NCI-H510A (cell line): ENCODE measurements at places on chromosomes 13 and 19.

DNA sequence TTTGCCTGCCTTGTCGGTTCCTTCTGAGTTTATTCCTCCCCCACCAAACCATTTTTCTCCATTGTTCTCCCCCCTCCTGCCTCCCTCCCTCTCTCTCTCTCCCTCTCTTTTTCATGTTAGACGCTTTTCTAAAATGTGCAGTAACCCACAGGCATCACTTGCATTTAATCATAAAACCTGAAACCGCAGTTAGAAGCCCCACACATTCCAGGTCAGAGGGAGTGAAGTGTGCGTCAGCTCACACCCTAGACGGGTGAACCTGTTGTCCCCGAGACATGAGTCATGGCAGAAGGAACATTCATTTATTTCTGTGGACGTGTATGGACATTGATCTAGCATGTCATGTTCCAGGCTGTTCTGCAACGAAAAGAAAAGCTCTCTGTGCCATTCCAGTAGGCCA is 19.9 kb downstream of the ONECUT3 start:
- DNase-seq, result no peak

DNA sequence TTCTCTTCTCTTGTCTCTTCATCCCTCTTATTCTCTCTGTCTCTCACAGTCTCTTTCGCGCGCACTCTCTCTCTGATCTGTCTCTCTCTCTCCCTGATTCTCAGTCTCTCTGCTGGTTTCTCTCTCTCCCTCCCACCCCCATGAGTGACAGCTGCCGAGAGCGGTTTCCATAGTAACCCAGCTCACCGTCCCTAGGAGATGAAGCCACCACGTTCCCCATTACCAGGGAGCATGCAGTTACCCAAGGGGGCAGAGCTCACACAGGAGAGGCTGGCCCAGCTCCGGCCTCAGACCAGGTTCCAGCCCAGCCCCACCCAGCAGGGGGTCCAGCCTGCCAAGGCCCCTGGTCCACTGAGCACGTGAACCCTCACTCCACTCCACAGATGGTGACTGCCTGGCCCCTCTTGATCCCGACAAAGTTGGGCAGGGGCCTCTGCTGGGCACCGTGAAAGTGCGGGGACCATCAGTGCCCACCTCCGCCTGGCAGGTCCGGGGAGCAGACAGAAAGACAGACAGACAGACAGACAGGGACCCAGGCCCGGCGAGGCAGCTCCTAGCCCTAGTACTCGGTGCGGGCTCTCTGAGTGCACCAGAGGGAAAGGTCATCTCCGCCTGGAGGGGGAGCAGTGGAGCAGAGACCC is 50.6 kb downstream of the CELF5 start:
- DNase-seq, result no peak

- no peak for DNase-seq
Measured at GRCh38 chr13:25731536-25731935, 320.3 kb downstream of the SHISA2 start.

DNA sequence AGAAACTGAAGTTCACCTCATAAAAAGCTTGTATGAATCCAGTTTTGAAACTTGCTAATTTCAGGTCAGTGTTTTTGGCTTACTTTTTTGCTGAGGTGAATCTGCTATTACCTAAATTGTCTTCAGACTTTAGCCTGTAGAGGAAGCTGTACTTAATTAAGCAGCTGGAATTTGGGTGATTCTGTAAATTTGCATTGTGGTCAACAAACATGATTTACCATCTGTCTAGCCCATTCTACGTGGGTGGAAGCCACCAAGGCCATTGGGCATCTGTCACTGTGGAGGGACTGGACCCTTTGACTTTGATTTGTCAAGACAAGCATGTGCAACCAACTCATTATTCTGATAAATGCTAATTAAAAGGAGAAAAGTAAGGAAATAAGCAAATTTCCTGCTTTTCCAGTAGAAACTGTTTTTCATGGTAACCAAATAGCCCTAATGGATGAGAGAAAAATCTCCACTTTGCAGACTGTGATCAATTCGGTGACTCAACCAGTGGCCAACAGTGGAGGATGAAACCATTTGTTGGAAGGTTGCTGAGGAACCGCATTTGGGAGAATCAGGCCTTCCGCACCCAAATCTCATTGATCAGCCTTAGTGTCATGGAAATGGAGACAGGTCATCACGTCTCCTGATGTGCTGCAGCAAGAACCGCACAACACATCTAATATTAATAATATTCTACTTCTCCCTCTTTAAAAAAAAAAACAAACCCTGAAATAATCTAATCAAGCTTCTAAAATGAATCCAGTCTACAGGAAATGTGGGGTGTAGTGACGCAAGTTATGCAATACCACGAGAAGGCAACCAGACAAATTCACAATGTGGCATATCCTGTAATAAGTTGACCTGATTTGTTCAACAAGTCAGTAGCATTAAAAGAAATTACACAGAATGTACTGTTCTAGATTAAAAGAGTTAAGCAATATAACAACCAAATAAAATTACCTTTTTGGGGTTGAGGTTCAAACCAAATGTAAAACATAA is 54.3 kb downstream of the GARRE1 start:
- no peak for DNase-seq

DNA sequence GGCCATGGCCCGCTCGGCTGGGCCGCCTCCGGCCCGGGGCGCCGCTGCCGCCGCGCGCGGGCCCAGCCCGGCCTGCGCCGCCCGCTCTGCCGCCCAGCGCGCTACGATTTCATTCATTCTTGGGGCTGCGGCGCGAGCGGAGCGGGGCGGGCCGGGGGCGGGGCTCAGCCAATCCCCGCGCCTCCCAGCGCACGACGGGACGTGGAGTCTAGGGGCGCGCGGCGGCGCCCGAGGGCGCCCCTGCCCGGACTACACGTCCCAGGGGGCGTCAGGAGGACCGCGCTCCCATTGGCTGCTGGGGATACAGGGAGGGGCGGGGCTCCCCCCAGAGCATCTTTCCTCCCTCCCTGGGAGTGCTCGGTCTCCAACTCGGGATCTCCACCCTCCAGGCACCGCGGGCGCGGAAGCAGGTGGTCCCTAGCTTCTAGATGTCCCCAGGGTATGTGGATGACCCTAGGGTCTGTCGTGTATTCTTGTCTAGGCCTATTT is 5.6 kb upstream of the DPF1 start:
- peak; percentile 91 for DNase-seq

GRCh38 chr13:45696610-45697226 is 5.4 kb upstream of the CBY2 start:
- no peak for DNase-seq

- DNase-seq, result no peak
Measured at GRCh38 chr13:66513728-66514127, 716.4 kb downstream of the PCDH9 start.

DNA sequence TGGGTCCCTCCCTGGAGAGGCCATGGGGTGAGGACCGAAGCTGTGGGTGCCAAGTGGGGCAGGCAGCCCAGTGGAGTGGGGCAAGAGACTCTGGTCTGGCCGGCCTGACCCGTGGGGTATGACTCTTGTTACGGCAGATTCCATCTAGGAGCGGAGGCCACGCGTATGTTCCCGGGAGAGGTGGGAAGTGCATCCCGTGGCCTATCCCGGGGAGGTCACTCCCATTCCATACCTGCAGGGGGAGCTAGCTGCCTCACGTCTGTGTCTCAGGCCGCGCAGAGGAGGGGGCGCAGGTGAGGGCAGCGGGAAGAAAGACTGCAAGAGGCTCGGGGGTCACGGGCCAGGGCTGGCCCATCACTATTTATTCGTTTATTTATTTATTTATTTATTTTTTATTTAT is 4.9 kb downstream of the CSNK1G2 start:
- no peak for DNase-seq

- DNase-seq, result no peak
Measured at GRCh38 chr13:38636073-38636472, 50.8 kb upstream of the FREM2 start.

- DNase-seq, result no peak
Measured at GRCh38 chr13:67977066-67977465, 746.9 kb upstream of the PCDH9 start.
